ENCODE measurements at places on chromosomes 11 and 22. TPM values are rescaled to one million over a fixed set of nuclear protein-coding genes. Genes with fewer than 3 reads are reported as not detected.

C22orf42 gene
- not detected for total RNA-seq

OR2AT4 gene
- not detected for total RNA-seq

DNA sequence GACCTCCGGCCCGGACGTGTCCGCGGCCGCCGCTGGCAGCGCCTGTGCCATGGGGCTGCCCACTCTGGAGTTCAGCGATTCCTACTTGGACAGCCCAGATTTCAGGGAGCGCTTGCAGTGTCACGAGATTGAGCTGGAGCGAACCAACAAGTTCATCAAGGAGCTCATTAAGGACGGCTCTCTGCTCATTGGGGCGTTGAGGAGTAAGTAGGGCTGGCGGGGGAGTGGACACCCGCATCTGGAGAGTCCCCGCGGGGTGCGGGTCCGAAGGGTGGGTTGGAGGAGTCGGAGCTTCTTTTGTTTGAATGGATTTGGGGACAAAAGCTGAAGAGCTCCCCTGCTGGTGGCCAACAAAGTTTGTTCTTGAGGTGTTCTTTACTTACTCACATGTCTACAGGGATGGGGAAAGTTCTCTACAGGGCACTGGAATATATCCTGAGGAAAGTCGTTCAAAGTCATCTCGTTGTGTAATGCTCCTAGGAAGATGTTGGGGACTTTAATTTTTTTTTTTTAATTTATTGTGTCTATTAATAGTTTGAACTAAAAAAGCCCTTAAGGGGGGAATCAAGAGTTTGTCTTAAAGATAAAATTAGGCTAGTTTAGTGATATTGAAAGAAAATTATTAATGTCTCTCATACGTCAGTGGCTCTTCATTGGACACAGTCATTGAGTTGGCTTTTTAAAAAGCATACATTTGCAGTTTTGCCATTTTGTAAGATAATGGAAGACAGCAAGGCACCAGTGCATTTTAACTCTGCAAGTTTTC is 725 bp downstream of the ARHGAP42 start:
- DNase-seq = peak; percentile 65

GRCh38 chr11:35735903-35736302 is 73.3 kb downstream of the TRIM44 start:
- no peak for DNase-seq

GRCh38 chr11:68870470-68870869 is 28.8 kb upstream of the CPT1A start:
- no peak for DNase-seq

DNA sequence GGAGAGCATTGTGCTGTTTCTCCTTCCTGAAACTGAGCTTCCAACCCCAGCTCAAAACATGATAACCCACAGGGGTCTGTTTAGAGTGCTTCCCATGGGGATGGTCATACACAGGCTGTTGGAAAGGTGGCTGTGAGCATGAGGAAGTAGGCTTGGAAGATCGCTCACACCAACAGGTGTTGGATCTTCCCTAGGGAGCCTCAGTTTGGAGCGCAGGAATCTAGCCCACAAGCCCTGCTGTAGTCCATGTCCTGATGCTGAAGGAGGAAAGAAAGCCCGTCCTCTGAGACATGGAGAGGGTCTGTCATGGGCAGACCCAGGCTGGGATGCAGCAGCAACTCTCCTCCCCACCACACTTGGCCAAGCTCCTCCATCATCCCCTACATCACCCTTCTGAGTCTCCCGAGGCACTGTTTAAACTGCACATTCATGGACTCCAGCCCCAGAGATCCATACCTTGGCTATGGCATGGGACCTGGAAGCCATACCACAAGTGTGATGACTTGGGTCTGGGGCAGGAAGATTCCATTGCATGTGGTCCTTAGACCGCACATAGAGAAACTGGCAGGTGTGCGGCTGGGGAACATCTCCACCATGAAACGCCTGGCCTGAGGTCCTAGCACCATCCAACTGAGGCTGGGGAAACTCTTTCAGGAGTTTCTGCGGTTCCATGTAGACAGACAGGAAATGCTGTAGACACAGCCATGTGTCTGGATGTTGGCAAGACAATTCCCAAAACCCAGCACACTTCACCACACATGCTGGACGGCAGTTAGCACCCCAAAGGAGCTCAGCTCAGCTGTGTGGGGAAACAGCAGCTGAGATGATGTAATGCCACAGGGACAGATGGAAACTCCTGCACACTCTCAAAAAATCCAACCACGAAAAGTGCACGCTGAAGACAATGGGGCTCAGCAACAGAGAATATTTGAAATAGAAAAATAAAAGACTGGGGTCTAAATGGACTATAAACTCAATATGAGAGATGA is 27.6 kb upstream of the TTC12 start:
- DNase-seq = no peak

DNA sequence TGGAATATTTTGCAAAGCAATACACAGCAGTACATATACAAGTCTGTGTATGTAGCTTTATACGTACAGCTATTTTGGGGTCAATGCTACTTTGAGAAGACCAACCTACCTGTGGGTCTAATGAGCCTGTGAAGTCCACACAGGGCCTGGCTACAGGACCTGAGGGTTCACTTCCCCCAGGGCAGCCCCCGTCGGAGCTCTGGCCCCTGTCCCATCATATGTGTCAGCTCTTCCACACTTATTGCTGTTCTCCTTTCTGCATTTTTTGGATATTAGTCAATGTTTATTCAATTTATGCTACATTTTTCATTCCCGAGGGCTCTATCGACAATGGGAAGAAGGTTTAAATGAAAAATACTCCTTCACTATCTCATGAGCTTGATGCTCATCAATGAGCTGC is 1473.6 kb downstream of the BRD1 start:
- DNase-seq = no peak

DNA sequence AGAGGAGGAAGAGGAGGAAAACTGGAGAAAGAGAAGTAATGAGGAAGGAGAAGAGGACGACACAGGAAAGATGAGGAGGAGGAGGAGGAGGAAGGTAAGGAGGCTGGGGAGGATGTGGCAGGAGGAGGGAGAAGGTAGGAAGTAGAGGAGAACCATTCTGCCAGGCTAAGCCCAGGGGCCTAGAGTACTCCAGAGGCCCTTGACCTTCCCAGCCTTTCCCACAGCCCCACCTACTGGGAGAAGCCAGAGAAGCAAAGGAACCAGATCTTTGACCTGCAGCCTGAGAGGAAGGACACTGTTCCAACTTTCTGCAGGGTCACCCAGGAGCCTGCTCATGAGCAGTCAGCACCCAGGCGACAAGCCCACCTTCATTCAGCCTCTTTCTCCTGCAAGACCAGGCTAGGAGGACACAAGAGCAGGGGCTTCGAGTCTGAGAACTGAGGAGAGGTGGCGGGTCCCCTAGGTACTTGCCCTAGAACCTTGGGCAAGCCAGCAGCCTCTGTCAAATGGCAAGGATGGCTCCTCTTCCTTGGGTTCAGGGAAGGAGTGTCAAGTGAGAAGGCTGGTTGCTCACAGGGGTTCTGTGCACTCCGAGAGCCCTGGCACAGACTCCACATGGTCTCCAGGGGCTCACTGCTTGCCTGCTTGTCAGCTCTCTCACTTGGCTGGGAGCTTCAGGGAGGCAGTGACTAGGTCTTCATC is 27.9 kb upstream of the OAF start:
- peak; percentile 39 for DNase-seq

Measured in uterus (tissue), 4 donors.